ENCODE measurements at places on chromosomes 7 and 10.
A peak's percentile ranks its signal among the peaks of the same experiment; 100 is the strongest.

- DNase-seq: no peak
Observed at GRCh38 chr10:117549100-117549585, 6.6 kb downstream of the EMX2 start.

DNA sequence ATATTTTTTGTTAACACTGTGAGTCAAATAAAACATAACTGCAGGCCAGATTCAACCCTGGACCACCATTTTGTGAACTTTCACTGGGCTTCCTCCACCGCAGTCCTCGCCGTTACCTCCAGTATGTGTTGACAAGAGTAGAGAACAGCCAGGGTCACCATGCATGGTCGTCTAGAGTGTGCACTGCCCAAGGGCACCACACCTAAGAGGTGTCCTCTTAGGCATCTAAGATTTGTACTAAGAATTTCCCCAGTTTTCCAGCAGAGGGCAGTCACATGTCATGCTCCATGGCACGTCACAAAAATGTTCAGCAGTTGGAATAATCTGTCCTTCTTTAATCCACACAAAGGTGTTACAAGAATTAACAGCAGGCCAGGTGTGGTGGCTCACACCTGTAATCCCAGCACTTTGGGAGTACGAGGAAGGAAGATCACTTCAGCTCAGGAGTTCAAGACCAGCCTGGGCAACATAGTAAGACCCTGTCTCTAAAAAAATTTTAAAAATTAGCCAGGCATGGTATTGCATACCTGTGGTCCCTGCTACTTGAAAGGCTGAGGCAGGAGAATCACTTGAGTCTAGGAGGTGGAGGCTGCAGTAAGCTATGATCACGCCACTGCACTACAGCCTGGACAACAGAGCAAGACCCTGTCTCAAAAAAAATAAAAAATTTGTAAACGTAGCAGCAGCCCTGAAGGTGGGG lies 71.2 kb upstream of the FOXK1 start:
- DNase-seq: peak; percentile 6

GRCh38 chr7:129163875-129164544 lies 19.5 kb downstream of the TSPAN33 start:
- no peak for DNase-seq

GRCh38 chr7:36103837-36104561 lies 49.1 kb upstream of the EEPD1 start:
- no peak for DNase-seq

DNA sequence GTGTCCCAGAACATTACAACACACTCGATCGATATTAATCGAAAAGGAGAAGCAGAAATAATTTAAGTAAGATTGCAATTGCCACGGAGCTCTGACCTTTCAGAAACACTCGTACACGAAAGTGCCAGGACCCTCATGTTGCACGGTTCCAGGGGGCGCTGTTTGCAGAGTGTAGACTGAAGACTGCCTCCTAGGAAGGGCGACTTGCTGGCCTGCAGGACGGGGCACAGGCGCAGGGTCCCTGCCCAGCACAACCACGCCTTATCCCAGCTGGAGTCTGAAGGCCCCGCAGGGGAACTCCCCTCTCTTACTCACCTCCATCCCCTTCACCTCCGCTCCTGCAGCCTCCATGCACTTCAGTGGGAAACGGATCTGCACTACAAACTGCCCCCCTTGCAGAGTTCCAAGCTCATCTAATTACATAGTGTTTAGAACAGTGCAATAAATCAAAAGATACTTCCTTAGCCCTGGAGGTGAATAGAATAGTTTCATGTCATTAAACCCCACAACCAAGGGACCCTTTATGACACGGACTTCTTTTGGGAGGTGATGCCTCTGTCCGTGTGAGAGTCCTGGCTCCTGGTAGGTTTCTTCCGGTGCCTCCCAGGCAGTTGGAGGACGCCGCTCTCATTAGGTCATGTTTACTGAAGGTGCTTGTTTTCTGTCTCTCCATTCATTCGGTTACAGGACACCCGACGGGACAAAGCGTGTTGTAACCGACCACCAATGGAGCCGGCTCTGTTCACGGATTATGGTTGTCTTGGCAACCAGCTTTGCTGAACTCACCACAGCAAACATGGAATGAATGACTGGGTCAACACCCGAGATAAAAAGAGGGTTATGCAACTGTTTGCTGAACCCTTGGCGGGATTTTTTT lies 262.2 kb downstream of the BAMBI start:
- DNase-seq: no peak
